CD4-positive, alpha-beta T cell treated with Interleukin-17A for 1 hour (primary cell): ENCODE measurements at places on chromosomes 4 and X.
A peak's percentile ranks its signal among the peaks of the same experiment; 100 is the strongest.

DNA sequence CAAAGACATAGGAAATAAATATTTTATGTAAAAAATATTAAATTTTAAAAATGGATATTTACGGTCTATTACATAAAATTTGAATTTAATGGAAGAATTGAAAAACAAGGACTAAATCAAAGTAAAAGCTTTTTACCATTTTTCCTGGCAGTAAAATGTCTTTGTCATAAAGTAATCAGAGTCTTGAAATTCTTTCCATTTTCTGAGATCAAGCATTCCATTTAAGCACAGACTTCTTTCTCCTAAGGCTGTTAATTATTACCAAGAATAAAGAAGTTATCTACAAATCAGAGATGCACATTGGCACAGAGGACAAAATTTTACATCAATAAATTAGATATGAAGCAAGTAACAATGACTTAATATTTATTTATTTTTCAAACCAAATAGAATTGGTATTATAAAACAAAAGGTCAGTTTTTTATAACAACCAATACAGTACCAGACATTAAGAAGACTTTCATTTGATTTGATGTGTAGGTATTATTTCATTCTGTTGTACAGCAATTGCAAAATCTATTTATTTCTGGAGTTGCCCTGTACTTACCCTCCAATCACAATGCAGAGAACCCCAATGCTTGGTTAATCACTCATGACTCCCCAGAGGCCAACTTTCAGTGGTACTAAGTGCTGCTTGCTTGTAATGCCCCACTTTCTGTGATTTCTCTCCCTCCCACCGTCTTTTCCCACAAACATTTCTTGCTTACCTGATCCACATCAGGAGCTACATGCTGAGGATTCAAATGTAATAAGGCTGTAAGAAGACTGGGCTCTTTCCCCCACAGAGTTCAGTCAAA, 254.6 kb downstream of the GASK1B start:
- DNase-seq, result no peak

DNA sequence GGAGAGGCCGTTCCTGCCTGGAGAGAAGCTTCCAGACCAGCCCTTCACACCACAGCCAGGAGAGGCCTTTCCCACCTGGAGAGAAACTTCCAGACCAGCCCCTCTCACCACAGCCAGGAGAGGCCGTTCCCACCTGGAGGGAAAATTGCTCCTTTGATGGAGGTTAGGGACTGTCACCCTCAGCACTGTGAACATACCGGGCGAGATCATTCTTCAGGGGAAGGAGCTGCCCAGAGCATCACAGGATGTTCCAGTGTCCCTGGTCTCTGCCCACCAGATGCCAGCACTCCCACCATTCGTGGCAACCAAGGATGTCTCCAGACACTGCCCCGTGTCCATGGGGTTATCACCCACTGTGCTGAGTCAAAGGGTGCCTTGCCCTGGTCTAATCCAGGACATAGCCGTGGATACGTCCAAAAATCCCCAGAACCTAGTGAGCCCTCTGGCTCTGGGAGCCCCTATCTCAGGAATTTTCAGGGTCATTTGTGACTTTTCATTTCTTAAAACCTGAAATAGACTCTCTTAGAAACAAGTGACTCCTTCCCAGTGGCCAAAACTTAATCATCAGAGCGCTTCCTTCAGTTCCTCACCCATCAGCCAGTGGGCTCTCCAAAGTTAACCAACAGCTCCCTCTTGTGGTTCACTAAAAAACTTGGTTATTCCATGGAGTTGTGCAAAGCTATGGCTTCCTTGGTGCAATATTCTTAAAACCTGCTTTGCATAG, 80.2 kb downstream of the CRMP1 start:
- peak; percentile 40 for DNase-seq

DNA sequence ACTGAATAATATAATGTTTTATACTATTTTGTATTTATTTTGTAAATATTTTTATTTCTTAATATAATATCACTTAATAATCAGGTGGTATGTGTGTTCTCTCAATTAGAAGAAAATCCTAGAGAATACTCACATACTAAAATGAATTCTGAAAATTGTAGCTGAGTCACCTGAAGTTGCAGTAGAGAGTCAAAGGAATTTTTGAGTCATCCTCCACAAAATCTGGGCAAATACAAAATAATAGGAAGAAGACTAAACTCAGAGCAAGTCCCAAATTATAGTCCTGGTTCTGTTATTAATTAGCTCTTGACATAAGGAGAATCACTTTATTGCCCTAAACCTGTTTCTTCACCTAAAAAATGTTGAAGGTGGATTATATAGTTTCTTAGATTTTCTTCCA, 57.8 kb downstream of the SPATA4 start:
- no peak for DNase-seq

DNA sequence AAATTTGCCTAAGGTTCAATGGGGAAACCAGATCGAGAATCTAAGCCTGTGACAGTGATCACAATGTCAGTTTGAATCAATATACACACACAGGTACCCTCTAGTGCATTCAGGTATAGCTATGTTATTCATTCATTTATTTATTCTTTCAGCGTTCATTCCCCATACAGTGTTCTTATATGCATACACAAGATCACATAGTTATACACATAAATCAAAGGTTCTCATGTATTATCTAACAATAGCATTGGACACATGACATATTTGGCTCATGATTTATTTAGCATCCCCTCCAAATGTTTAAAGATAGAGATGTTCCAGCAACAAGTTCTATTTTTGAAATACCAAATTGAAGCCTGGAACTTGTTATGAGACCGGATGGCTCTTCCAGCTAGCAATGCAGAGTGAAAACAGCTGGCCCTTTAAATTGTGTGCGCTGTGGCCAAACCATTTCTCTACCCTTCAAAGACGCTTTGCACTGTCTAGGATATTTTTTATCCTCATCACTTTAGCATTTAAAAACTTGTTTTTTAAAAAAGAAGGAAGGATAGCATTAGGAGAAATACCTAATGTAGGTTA, 131.0 kb downstream of the ATXN3L start:
- DNase-seq, result no peak

- DNase-seq, result no peak
Observed at GRCh38 chr4:59712470-59712869, 1487.7 kb upstream of the ADGRL3 start.

GRCh38 chr4:73620115-73620792, at the start of gene RASSF6:
TSS of gene RASSF6 (minus strand) at chr4:73620436. CDS start at chr4:73611795, 8,641 bp downstream.
- DNase-seq, result peak; percentile 5

- DNase-seq, result no peak
Observed at GRCh38 chrX:42837747-42838146, 59.8 kb upstream of the PPP1R2C start.

GRCh38 chr4:138952411-138952810, 63.2 kb upstream of the NOCT start:
- no peak for DNase-seq

- DNase-seq, result no peak
Observed at GRCh38 chr4:64784125-64784524, 374.9 kb upstream of the TECRL start.

GRCh38 chr4:189162073-189162789, 778.4 kb upstream of the FRG1 start:
- DNase-seq, result no peak

- no peak for DNase-seq
Observed at GRCh38 chrX:39492497-39493162, 605.1 kb downstream of the BCOR start.

GRCh38 chr4:20428436-20429160, 176.9 kb downstream of the SLIT2 start:
- no peak for DNase-seq

DNA sequence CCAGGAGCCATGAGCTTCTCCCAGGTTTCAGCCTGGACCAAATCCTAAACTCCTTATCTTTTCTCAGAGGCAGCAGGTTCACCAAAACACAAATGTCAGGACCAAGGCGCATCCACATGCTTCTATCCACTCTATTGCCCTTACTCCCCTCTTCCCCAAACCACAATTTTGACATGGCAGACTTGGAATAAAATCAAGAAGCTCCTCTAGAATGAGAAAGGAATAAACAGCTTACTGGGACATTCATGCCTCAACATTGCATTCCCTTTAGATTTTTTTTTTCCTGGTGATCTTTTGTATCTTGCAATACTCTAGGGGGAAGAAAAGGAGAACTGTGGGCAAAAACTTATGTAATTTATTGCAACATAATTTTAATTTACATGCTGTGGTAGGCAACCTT, 119.1 kb downstream of the TSPAN5 start:
- no peak for DNase-seq

- peak; percentile 13 for DNase-seq
Observed at GRCh38 chr4:168917138-168917779, 92.8 kb downstream of the CBR4 start.

GRCh38 chrX:137574102-137574783, 8.3 kb downstream of the ZIC3 start:
- no peak for DNase-seq

- no peak for DNase-seq
Observed at GRCh38 chrX:153590961-153591956, 7.7 kb downstream of the CCNQ start.

GRCh38 chrX:3320471-3321046, 25.9 kb downstream of the MXRA5 start:
- DNase-seq, result no peak

DNA sequence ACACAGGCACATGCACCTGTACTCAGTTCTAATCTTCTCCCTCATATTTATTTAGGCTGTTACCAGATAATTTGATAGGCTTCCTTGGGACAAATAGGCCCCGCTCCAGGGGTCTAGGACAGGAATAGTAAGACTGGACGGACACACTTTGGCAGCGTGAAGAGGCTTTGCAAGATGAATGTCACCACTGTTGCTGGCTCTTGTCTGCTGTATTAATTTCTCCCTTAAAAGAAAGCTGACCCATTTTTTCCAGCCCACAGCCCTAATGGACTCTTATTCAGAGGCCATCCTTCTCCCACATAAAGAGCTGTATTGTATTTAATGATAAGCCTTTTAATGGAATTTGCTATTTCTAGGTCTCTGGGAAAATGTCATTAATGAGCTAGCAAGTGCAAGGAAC, 18.0 kb downstream of the FAM184B start:
- no peak for DNase-seq

GRCh38 chr4:7185487-7186030, 6.8 kb upstream of the SORCS2 start:
- DNase-seq, result no peak

- no peak for DNase-seq
Observed at GRCh38 chrX:22999696-23000223, at the start of gene DDX53. TSS of gene DDX53 (plus strand) at chrX:22999960. CDS start at chrX:23000058, 98 bp downstream.
